ENCODE measurements at places on chromosomes 5 and 9.

DNA sequence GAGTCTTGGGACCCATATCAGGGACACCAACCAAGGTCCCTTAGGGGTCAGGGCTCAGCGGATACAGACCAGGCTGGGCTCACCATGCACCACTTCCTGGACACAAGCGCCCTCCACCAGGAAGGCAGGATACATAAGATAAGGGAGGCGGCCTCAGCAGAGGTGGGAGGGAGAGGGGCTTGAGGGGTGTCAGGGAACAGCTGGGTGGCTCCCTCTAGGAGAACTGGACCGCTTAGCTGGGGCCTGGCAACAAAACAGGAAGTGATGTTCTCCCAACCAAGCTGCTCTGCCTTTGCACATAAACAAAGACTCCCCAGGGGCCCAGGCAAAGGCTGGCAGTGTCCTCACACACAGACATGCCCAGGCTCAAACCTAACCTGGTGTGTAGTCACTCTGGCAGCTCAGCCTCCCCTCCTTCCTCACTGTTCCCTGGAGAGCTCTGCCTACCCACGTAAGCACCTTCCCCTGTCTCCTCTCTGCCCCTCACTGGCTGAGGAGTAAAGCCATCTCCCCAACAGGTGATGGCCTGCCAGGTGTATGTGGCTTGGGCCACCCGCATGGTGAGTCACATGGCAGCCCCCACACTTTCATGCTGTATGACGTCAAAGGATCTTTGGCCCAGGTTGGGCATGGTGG is 5.8 kb upstream of the BICD2 start:
- no peak for DNase-seq

- DNase-seq, result no peak
These were observed 8.5 kb downstream of the PTGS1 start for GRCh38 chr9:122379340-122379739.

- DNase-seq, result no peak
These were observed 487.2 kb downstream of the ENC1 start for GRCh38 chr5:74153255-74153790.

DNA sequence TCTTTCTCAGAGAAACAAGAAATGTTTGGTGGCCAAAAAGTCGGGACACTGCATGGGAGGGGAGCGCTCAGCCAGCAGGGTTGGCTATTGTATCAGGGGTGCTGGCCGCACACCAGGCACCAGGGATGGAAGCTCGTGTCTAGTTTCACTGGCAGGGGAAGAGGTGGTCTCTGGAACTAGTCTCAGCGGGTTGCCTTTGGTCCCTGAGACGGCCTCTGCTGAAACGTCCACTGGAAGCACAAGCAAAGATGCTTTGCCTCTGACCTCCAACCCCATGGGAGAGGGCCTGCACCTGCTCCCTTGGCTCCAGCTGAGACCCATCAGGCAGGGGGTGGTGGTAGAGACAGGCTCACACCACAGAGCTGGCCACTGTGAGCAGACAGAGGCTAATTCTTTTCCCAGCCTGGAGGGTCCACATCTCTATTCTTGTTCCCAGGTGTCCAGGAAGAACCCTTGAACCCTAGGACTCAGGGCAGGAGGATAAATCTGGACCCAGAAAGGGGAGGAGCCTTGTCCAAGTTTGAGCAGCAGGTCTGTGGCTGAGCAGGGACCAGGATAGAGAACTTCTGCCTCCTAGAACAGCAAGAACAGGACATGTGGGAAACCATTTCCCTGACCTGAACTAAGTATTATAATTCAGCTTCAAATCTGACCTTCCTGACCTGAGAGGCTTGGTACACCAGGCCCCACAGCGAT is 102.6 kb downstream of the RGS3 start:
- no peak for DNase-seq

GRCh38 chr5:40781843-40782409 is 16.2 kb downstream of the PRKAA1 start:
- no peak for DNase-seq

- no peak for DNase-seq
These were observed 18.5 kb upstream of the CDC42SE2 start for GRCh38 chr5:131245312-131245711.

- DNase-seq, result peak; percentile 32
These were observed 8.4 kb downstream of the PTCH1 start for GRCh38 chr9:95508242-95508967.

DNA sequence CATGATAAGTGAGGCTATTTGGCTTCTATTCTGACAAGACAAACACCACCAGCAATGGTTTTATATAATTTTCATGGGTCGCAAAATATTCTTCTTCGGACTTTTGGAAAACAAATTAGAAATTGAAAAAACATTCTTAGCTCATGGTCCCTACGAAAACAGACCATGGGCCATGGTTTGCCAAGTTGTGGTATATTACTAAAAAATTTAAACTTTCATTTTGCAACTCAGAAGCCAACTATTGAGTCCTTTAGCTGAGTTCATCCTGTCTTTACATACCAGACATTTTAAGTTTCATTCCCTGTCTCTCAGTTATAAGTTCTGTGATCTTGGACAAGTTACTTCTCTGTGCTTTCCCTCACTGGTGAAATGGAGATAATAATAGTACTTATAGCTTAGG is 198.1 kb downstream of the CSNK1G3 start:
- DNase-seq, result no peak
